ENCODE measurements at places on chromosomes 6 and 20. TPM values are rescaled to one million over a fixed set of nuclear protein-coding genes. Genes with fewer than 3 reads are reported as not detected.

The RNF39 gene
- not detected for polyA plus RNA-seq

DNA sequence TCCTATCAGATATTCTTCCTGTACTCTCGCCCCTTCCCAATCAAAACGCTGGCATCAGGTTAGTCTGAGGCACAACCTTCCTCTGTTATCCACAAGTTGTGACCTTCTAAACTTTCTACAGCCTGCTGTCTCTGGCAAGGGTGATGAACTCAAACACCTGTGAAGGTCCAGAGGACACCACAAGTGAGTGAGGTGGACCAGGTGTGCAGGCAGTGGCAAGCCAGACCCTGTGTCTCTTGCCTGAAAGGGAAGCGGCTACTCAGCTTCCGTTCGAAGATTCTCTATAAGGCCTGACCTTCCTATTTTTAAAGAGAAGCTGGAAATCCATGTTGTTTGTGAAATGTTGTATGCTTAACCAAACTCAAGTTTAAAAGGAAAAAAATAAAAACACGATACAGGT, 36.8 kb downstream of the GCM1 start:
- no peak overlapping the region for H3K27ac ChIP-seq
- H3K4me3 ChIP-seq = no peak overlapping the region
- no peak for DNase-seq
- no peaks in the 10 kb centered on the region for H3K27me3 ChIP-seq
- H3K4me1 ChIP-seq = no peaks in the 10 kb centered on the region
- no peaks in the 10 kb centered on the region for H3K36me3 ChIP-seq

DNA sequence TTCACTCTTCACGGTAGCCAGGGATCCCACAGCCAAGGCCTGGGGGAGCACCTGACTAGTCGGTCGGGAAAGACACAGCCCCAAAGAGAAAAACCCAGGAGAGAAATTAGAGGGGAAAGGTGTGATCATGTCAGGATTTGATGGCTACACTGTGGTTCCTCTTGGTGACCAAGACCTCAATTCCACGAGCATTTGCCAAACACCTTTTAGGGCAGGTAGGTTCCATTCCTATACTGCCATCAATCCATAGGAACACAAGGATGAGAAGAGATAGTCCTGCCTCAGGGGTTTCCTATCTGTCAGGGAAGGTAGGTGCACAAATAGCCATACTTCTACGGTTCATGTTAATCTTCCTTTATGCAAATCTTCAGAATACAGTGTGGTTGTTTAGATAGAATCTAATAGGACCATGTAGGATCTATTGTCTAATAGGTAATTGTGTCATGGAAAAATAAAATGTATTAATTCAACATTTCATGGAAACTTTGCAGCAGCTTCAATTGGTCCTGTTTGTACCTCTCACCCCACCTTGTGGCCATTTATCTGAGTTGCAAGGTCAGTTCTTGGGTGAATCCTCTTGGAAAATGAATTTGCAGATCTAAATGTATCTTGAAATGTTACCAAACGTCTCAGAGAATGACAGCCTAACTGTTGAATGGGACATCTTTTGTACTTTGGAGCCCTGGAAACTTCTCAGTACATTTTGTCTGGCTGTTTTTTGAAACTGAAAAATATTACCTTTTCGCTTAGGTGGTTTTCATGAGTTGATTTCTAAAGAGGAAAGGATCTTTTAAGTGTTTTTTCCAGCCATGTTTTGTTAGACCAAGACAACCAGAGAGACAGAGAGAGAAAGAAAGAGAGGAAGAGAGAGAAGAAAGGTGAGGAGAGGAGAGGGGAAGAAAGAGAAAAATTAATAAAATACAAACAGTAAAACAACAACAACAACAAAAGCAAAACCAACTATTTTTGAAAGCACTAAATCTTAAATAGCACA, 33.7 kb upstream of the IYD start:
- peaks cover 8% of the 10 kb centered on the region for H3K27me3 ChIP-seq
- H3K4me1 ChIP-seq = no peaks in the 10 kb centered on the region
- H3K4me3 ChIP-seq = no peak overlapping the region
- H3K36me3 ChIP-seq = no peaks in the 10 kb centered on the region

The PLA2G7 gene
- polyA plus RNA-seq = 15.7 TPM

DNA sequence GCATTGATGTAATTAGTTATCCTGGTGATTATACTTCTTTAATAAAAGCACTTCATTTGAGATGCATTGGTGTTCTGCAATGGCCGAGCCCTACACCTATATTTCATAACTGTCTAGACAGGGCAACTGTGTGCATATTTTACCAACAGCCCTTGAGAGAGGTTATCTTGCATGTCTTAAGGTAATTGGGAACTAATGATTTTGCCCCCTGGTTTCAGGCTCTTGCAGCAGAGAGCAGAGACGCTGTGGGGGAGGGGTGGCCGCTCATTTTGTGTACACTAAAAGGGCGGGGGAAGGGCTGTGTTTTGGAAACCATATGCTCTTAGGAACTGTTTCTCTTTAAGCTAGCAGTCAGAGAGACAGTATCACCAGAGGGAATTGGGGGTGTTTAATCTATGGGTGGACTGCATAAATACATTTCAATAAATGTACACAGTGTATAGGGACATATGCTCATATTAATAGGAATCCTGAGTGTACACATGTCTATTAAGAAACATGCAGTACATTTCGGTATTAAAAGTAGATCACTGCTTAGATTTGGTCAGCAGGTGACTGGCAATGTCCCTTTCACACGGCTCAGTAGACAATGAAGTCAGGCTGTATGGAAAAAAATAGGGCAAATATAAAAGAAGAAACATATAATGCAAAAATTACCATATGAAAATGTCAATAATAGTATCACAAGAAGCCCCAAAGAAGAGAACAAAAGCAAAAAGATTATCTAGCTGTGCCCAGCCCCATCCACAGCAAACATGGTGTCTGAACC, 402.9 kb upstream of the CITED2 start:
- DNase-seq = no peak
- no peak overlapping the region for H3K4me3 ChIP-seq
- no peaks in the 10 kb centered on the region for H3K36me3 ChIP-seq
- H3K4me1 ChIP-seq = no peaks in the 10 kb centered on the region

- H3K36me3 ChIP-seq = no peaks in the 10 kb centered on the region
- no peak overlapping the region for H3K27ac ChIP-seq
- no peak overlapping the region for H3K4me3 ChIP-seq
- H3K27me3 ChIP-seq = no peaks in the 10 kb centered on the region
These were observed 98.6 kb downstream of the EYA4 start for GRCh38 chr6:133339543-133340384.

The DEFB113 gene
- not detected for polyA plus RNA-seq

The RNF182 gene
- polyA plus RNA-seq = 0.03 TPM

The POM121L2 gene
- polyA plus RNA-seq = not detected

The COL11A2 gene
- 0.68 TPM for polyA plus RNA-seq

DNA sequence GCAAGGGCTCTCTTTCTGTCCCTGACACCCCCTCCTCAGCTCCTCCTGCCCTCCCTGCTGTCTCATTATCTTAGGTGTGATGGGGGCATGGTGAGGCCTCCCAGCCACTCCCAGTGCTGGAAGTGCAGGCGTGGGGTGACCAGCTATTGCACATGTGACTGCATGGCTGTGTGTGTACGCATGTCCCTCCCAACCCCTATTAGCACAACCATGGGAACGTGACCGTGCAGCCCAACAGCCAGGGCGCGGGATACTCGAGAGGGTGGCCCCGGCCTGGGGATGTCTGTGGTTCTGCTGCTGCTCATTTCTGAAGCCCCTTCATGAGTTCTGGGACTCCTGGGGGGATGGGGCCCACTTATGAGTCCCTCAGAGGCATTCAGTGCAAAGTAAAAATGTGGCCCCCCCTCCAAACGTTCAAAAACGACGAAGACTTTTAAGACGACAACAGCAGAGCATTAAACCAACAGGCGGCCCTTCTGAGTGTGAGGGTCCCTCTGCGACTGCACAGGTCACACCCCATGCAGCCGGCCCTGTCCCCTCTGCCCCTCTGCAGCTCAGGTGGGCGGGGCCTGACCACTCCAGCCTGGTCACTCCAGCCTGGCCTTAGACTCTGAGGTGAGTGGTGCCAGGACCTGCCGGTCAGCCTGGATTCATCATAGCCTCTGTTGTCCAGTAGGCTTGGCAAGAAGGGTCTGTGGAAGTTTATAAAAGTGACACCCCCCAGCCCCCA, 51.1 kb downstream of the RBM38 start:
- DNase-seq = no peak
- H3K27me3 ChIP-seq = no peaks in the 10 kb centered on the region
- no peak overlapping the region for H3K4me3 ChIP-seq
- peaks cover 53% of the 10 kb centered on the region for H3K4me1 ChIP-seq
- no peaks in the 10 kb centered on the region for H3K36me3 ChIP-seq

DNA sequence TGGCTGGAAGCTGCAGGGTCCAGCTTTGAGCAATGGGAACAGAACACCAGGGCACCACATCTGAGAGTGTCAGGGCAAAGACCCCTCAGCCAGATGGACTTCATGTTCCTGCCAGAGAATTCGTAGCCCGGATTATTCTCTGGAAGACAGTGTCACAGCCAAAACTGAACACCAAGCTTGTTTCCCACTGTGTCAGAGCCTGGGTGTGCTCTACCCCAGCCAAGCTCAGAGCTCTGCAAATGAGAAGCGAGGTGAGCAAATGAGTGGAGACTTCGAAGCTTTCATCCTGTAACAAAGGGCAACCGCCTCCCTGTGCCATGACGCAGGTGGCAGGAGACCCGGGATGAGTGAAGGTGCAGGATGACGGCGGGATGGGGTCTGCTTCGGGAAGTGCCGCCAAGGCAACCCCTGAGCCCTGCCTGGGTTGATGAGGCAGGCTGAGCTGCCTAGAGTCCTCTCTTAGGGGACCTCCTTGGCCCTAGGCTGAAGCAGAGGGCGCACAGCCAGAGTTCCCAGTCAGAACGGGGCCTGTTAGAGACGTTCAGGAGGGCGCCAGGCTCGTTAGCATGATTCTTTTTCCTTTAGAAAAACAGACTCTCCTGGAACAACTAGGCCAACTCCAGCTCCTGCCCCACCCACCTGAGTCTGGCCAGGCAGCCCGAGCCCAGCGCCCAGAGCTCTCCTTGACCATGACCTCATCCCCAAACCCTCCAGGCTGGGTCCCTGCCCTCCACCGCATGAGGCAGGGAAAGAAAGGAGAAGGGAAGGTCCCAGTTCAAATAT, 187.7 kb downstream of the SOD2 start:
- H3K27ac ChIP-seq = no peak overlapping the region
- DNase-seq = no peak
- H3K4me1 ChIP-seq = no peaks in the 10 kb centered on the region
- no peak overlapping the region for H3K4me3 ChIP-seq
- no peaks in the 10 kb centered on the region for H3K27me3 ChIP-seq

The TUBB2B gene
- 2.2 TPM for polyA plus RNA-seq

The OR2H2 gene
- not detected for polyA plus RNA-seq

DNA sequence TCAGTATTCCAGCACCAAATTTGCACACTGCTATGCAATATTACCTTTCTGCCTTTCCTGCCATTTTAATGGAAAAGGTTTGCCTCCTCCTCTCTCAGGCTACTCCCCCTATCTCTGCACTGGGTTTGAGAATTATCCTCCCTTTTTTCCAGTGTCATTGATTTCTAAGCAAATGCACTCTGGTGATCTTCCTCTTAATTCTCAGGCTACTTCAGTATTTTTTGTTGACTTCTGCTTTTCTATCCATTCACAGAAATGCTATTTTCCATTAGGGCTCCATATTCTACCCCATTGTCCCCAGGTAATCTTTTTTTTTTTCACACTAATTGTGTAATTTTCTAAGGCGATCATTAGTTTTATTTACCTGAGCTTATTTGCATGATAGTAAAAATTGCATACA, 144.0 kb downstream of the GJA1 start:
- no peaks in the 10 kb centered on the region for H3K36me3 ChIP-seq
- H3K27me3 ChIP-seq = no peaks in the 10 kb centered on the region
- DNase-seq = no peak
- H3K4me1 ChIP-seq = no peaks in the 10 kb centered on the region
- no peak overlapping the region for H3K4me3 ChIP-seq

- H3K4me1 ChIP-seq = peaks cover 23% of the 10 kb centered on the region
- DNase-seq = no peak
- no peak overlapping the region for H3K27ac ChIP-seq
These were observed 41.4 kb downstream of the MOXD1 start for GRCh38 chr6:132359886-132360285.

DNA sequence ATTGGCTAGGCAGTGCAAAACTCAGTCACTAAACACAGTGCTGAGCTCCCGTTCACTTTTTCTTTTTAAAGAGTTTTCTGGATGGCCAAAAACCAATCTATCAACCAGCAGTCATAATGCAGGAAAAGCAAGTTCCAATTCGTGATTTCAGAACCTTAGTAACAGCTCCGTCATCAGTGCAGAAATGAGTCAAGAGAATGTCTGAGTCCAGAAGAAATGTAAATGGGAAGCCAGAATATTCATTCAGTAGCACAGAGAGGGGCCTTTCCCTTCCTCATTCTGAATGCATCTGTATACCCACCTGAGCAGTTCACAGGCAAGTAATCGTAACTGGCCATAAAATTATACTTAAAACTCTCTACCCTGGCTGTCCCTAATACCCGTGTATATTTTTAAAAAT, 20.4 kb downstream of the HUS1B start:
- DNase-seq = no peak
- H3K27me3 ChIP-seq = no peaks in the 10 kb centered on the region
- H3K4me1 ChIP-seq = no peaks in the 10 kb centered on the region
- no peak overlapping the region for H3K27ac ChIP-seq
- H3K4me3 ChIP-seq = no peak overlapping the region

- no peaks in the 10 kb centered on the region for H3K36me3 ChIP-seq
- H3K4me3 ChIP-seq = no peak overlapping the region
- H3K4me1 ChIP-seq = no peaks in the 10 kb centered on the region
- no peak for DNase-seq
- no peaks in the 10 kb centered on the region for H3K27me3 ChIP-seq
- H3K27ac ChIP-seq = no peak overlapping the region
These were observed 409.5 kb downstream of the ADGRB3 start for GRCh38 chr6:69044534-69044933.

GRCh38 chr6:160139420-160139851, 17.8 kb downstream of the SLC22A1 start:
- H3K27me3 ChIP-seq = no peaks in the 10 kb centered on the region
- DNase-seq = no peak
- H3K36me3 ChIP-seq = no peaks in the 10 kb centered on the region
- H3K4me1 ChIP-seq = peaks cover 7% of the 10 kb centered on the region
- H3K4me3 ChIP-seq = no peak overlapping the region

The RIPPLY2 gene
- not detected for polyA plus RNA-seq

- no peak overlapping the region for H3K27ac ChIP-seq
- DNase-seq = no peak
- H3K4me1 ChIP-seq = peaks cover 6% of the 10 kb centered on the region
These were observed 7.2 kb downstream of the SSTR4 start for GRCh38 chr20:23042270-23042669.

- H3K36me3 ChIP-seq = peaks cover 93% of the 10 kb centered on the region
- DNase-seq = no peak
- H3K27ac ChIP-seq = no peak overlapping the region
- peaks cover 7% of the 10 kb centered on the region for H3K4me1 ChIP-seq
- no peaks in the 10 kb centered on the region for H3K27me3 ChIP-seq
These were observed 10.1 kb downstream of the NAA20 start for GRCh38 chr20:20027284-20027683.

GRCh38 chr6:137013738-137014602, 30.8 kb downstream of the IL20RA start:
- no peak for DNase-seq
- H3K36me3 ChIP-seq = no peaks in the 10 kb centered on the region
- H3K4me3 ChIP-seq = no peak overlapping the region
- H3K27ac ChIP-seq = no peak overlapping the region

Measured in spleen (tissue), 13 donors.